ENCODE measurements at places on chromosomes 4 and X.

DNA sequence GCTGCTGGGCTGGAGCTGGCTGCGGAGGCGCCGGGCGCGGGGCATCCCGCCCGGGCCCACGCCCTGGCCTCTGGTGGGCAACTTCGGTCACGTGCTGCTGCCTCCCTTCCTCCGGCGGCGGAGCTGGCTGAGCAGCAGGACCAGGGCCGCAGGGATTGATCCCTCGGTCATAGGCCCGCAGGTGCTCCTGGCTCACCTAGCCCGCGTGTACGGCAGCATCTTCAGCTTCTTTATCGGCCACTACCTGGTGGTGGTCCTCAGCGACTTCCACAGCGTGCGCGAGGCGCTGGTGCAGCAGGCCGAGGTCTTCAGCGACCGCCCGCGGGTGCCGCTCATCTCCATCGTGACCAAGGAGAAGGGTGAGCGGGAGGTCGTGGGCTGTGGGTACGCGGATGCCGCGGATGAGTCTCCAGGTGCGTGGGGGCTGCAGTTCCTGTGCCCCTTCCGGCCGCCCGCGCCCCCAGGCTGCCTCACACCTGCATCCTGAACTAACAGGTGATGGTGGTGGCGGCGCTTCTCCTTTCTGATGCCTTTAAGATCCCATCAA, 499 bp downstream of the CYP2U1 start:
- peak; percentile 51 for DNase-seq

- DNase-seq, result no peak
Measured at GRCh38 chr4:13244444-13244843, 239.7 kb downstream of the RAB28 start.

- no peak for DNase-seq
Measured at GRCh38 chr4:98687876-98688275, 29.5 kb upstream of the TSPAN5 start.

DNA sequence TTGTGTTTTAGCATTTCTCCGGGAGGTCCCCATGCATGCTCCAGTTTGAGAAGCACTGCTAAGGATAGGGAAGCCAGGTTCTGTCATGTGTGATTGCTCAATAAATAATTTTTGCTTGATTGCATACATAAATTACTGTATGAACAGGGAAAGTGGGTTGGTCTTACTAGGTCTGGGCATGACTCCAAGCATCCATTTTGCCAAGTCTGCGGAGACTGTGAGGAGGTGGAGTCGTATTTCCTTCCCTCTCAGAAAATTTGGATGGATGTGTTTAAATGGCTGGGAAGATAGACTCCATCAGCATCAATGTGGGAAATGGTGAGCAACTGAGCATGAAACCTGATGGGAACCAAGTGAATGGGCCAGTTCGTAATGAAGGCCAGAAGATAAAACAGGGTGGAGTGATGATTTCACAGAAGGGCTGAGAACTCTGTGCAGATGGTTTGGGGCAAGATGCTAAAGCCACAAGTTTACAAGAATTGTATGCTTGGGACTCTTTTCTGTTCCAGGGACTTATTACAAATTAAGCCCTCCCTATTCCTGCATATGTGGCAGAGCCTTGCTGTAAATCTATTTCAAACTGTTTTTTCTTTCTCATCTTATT, 84.1 kb downstream of the NHS start:
- DNase-seq, result no peak

DNA sequence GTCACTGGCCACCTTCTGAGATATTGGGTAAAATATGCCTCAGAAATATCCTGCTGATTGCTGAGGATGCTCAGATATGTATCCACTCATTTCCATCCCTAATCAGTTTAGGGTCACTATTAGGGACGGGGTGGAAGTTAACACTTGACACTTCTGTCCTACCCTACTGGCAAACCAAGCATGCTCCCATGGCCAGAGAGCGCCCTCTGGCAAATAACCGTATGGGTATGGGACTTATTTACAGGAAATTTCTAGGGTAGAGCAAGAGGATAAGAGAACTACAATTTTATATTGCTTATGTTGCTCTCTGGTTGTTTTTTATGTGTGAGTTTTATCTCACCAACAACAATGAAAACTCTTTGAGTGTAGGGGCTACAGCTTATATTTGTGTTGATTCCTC, 86.8 kb upstream of the TSPAN7 start:
- no peak for DNase-seq
